ENCODE measurements at places on chromosomes 2 and 18. TPM values are rescaled to one million over a fixed set of nuclear protein-coding genes. Genes with fewer than 3 reads are reported as not detected.

SP140 gene
- 85.5 TPM for polyA plus RNA-seq

RTP5 gene
- polyA plus RNA-seq, result not detected

MERTK gene
- polyA plus RNA-seq, result 0.43 TPM

HOXD13 gene
- polyA plus RNA-seq, result not detected

MEP1B gene
- not detected for polyA plus RNA-seq

CHRNA1 gene
- polyA plus RNA-seq, result 0.13 TPM

PIEZO2 gene
- polyA plus RNA-seq, result 13.8 TPM

ANKRD30BL gene
- polyA plus RNA-seq, result 0.29 TPM

CYBRD1 gene
- polyA plus RNA-seq, result 39.9 TPM

CRYGD gene
- polyA plus RNA-seq, result not detected

KCNG2 gene
- 0.16 TPM for polyA plus RNA-seq

MYO5B gene
- polyA plus RNA-seq, result 1.5 TPM

RALBP1 gene
- 41.1 TPM for polyA plus RNA-seq

MARCO gene
- polyA plus RNA-seq, result 0.33 TPM

ADRA2B gene
- polyA plus RNA-seq, result not detected

PLEK gene
- polyA plus RNA-seq, result 239 TPM

FZD7 gene
- polyA plus RNA-seq, result 0.47 TPM

FOXD4L1 gene
- not detected for polyA plus RNA-seq

C2orf92 gene
- 2.1 TPM for polyA plus RNA-seq

SRD5A2 gene
- not detected for polyA plus RNA-seq

THSD7B gene
- 0.32 TPM for polyA plus RNA-seq

CHRNG gene
- polyA plus RNA-seq, result 0.09 TPM

PRSS56 gene
- polyA plus RNA-seq, result not detected

DCDC2C gene
- not detected for polyA plus RNA-seq

GKN2 gene
- polyA plus RNA-seq, result not detected

CD8A gene
- not detected for polyA plus RNA-seq

TEX44 gene
- polyA plus RNA-seq, result not detected

CFAP53 gene
- 0.27 TPM for polyA plus RNA-seq

MPPE1 gene
- 27.0 TPM for polyA plus RNA-seq

HSBP1L1 gene
- polyA plus RNA-seq, result 9.1 TPM

DTYMK gene
- 224 TPM for polyA plus RNA-seq

SCYGR8 gene
- not detected for polyA plus RNA-seq

SP9 gene
- not detected for polyA plus RNA-seq

PLCD4 gene
- polyA plus RNA-seq, result 0.65 TPM

PARD6G gene
- polyA plus RNA-seq, result 1.2 TPM

WDR43 gene
- 78.2 TPM for polyA plus RNA-seq

SAG gene
- not detected for polyA plus RNA-seq

NCK2 gene
- 4.7 TPM for polyA plus RNA-seq

UGT1A5 gene
- not detected for polyA plus RNA-seq

NEB gene
- polyA plus RNA-seq, result 0.47 TPM

ASB18 gene
- not detected for polyA plus RNA-seq

PRKAG3 gene
- polyA plus RNA-seq, result not detected

CCL20 gene
- 17.2 TPM for polyA plus RNA-seq

KCNJ13 gene
- 0.38 TPM for polyA plus RNA-seq

DLGAP1 gene
- 3.3 TPM for polyA plus RNA-seq

LOXL3 gene
- polyA plus RNA-seq, result 31.2 TPM

ABCG5 gene
- not detected for polyA plus RNA-seq

Data from GM12878 (cell line).